ENCODE measurements at places on chromosomes 7 and 10. TPM values are rescaled to one million over a fixed set of nuclear protein-coding genes. Genes with fewer than 3 reads are reported as not detected.

GRCh38 chr10:71408436-71409225 is 11.9 kb downstream of the CDH23 start:
- no peak for DNase-seq

- no peak for DNase-seq
These were observed 4.3 kb downstream of the SLC29A3 start for GRCh38 chr10:71323407-71323806.

Gene TFAM
- polyA plus RNA-seq = 79.6 TPM

Gene TPST1
- 50.7 TPM for polyA plus RNA-seq

Gene RET
- polyA plus RNA-seq = 25.6 TPM

Gene TAC1
- polyA plus RNA-seq = 0.60 TPM

- DNase-seq = no peak
These were observed 154.7 kb downstream of the ANK3 start for GRCh38 chr10:60235001-60235400.

Gene CALY
- 0.21 TPM for polyA plus RNA-seq

Gene NEUROG3
- polyA plus RNA-seq = not detected

GRCh38 chr10:124496620-124497019 is 35.0 kb downstream of the LHPP start:
- DNase-seq = no peak

- DNase-seq = no peak
These were observed 96.3 kb upstream of the ZPBP start for GRCh38 chr7:50189371-50189770.

All from right renal pelvis (tissue), 4 donors.